Hepatic stellate cell (primary cell): ENCODE measurements at places on chromosomes 3 and 15.

DNA sequence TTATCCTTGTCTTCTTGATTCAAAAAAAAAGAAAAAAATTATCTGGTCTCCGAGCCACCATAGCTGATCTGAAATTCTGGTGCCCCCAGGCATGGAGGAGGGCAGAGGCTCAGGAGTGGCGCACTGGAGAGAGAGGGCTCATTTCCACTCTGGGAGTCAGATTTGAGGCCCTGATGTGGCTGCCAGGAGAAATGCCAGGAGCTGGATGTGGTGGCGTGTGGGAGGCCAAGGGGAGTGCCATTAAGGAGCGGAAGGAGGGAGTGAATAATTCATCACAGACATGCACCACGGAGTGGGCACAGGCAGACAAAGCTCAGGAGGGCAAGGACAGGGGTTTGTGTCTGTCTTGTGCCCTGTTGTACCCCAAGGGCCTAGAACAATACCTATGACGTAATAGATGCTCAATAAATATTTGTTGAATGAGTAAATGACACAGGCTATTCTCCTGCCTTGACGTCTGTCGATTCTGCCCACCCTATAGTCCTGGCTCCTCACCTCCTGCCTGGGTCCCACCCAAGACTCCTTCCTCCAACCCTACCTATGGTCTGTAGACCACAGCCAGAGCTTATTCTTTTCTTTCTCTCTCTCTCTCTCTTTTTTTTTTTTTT, 12.0 kb upstream of the GRIP2 start:
- no peak for DNase-seq

DNA sequence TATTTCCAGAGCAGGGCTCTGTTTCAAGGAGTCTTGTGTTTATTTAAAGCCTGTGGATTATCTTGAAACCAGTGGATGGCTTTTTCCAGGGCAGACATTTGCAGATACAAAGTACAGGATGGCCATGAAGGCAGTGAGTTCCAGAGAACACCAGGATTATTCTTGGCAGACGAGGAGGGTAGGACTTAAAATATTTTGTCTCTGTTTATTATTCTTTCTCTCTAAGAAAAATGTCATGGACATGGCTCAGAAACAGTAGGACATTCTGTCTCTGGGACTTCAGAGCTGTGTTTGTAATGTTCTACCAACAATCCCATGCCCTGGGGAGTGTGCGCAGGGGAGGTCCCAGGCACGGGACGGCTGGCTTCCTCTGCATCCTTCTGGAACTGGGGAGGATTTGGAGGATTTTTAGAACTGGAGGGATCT, 125.9 kb downstream of the ATP10A start:
- DNase-seq = peak; percentile 67

DNA sequence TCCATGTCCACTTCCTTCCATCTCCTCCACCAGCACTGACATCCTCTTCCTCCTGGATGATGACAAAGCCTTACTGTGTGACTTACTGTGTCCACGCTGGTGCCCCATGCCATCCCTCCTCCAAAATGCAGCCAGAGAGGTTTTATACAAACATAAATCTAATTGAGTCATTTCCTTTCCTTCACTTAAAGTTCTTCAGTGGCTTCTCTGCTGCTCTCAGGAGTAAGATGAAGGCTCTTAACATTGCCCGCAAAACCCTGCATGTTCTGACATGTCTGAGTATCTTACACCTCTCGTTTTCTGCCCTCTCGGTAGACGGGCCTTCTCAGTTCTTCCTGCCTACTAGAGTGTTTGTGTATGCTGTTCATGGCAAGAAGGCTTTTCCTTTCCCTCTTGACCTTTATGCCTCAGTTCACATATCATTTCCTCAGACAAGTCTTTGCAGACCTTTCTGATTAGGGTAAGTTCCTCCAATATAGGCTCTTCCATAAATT, 175.5 kb downstream of the CFAP20DC start:
- DNase-seq = no peak

- DNase-seq = peak; percentile 9
Measured at GRCh38 chr3:32283304-32283703, 44.8 kb downstream of the CMTM8 start.

- no peak for DNase-seq
Measured at GRCh38 chr15:28963711-28964081, 77.9 kb downstream of the APBA2 start.

DNA sequence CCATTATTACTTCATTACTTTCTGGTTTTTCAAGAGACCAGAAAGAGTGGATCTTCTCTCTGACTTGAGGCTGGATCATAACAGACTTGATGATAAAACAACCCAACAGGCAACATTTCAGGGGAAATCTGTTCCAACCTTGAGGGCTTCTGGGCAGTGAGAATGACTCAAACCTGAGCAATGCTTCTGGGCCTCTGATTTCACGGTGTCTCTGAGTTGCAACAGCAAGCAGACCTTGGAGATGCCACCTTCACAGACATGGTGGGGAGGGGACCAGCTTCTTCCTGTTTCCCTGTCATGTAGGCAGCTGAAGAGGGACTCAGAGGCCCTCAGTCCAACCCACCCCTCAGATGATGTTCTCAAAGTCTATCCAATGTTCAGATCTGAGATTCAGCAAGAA, 104.0 kb downstream of the ABHD5 start:
- DNase-seq = no peak

GRCh38 chr15:87142096-87142495, 1062.4 kb downstream of the AGBL1 start:
- DNase-seq = no peak

- no peak for DNase-seq
Measured at GRCh38 chr3:127961963-127962362, 46.9 kb downstream of the KBTBD12 start.

DNA sequence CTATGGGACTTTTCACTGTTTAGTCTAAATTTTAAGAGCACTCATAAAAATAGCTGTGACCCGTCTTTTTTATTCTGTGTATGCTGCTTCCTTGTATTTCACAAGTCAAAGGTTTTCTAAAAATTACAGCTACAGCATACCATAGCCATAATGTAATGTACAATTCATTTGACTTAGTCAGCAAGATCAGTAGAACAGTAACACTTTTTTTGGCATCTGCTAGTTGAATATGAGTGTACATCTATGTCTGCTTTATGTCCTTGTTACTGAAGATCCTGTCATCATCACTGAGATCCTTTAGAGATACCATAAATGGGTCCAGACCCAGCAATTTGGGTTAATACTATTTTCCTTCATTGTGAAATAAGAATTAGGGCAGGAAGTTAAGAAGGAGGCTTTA, 42.2 kb downstream of the CMSS1 start:
- peak; percentile 34 for DNase-seq

- no peak for DNase-seq
Measured at GRCh38 chr3:34015204-34016142, 217.0 kb downstream of the PDCD6IP start.

- DNase-seq = no peak
Measured at GRCh38 chr3:171393032-171393744, 67.0 kb downstream of the TNIK start.

DNA sequence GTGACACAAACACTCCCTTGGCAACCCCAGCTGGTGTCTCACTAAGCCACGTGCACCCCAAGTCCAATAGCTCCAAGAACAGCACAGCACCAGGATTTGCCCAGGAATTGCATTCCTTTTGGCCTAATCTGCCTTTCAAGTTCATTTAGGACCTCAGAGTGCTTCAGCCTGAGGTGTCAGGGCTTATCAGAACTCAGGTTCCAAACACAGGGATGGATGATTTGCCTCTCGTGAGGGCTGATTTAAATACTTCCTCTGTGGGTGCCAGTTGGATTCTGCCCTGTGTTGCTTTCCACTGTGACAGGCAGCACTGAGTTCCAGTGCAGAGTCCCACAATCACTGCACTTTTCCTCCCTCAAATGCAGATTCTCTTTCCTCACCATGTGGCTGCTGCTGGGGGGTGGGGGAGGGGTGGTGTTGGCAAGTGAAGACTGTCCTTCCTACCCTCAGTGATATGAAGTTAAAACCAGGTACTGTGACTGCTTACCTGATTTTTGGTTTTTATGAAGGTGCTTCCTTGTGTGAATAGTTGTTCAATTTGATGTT, 204.3 kb upstream of the STAC start:
- no peak for DNase-seq

DNA sequence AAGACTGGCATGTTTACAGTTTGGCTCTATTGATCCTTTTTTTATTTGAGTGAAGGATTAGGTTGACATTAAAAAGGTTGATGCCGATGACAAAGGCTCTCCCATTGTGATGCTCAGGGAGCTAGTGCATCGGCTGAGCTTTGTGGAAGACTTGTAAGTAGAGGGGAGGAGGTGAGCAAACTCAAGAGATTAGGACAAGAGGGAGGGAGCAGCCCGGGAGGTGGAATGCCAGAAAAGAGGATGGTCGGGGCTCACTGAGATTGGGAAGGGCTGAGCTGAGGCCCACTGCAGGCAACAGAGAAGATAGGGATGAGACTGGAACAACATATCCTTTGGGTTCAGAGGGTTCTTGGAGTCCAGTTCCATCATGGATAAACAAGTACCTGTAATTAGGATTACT, 26.5 kb upstream of the PSMD6 start:
- no peak for DNase-seq

- peak; percentile 91 for DNase-seq
Measured at GRCh38 chr15:75661100-75661755, 13.5 kb downstream of the SNX33 start.

GRCh38 chr15:29268706-29269484, 727 bp downstream of the NSMCE3 start:
- no peak for DNase-seq

GRCh38 chr15:41861736-41862356, 23.2 kb downstream of the PLA2G4B start:
- DNase-seq = no peak

DNA sequence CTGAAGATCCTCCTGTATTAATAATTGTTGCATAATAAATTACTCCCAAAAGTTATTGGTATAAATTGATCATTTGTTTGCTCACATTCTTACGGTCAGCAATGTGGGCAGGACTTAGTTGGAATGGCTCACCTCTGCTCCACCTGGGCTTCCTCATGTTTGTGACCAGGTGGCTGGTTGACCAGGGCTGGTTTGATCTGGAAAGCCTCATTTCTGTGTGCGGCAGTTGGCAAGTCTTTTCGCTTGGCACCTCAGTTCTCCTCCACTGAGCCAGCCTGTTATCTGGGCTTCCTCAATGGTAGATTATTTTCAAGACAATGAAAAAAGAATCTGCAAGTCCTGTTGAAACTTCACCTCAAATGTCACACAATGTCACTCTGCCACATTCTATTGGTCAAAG, 301.1 kb downstream of the TBL1XR1 start:
- no peak for DNase-seq

- no peak for DNase-seq
Measured at GRCh38 chr3:146884296-146884695, 279.1 kb upstream of the PLSCR5 start.

DNA sequence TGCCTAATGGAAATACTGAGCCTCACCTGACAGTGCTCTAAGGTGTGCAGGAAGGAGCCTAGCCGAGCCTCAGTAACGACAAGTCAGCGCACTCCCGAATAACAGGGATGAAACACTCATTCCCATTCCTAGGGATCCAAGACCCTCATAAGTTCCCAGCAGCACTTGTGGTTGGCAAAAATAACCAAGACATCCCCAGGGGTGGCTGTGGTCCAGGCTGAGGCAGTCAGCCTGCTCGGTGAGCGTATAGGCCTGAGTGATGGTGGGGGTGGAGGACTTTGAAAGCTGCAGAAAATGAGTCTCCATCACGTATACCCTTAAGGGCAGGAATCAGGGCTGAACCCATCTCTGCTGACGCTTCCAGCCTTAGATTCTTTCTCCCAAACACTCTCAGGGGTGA, 120.1 kb downstream of the SMAD6 start:
- DNase-seq = no peak

- DNase-seq = peak; percentile 9
Measured at GRCh38 chr3:111069974-111070771, 1.4 kb upstream of the NECTIN3 start.

GRCh38 chr3:57006179-57006657, 54.2 kb upstream of the SPATA12 start:
- DNase-seq = no peak

GRCh38 chr3:106293161-106293560, 424.3 kb upstream of the CBLB start:
- no peak for DNase-seq

- DNase-seq = no peak
Measured at GRCh38 chr15:70876683-70877082, 15.6 kb downstream of the THAP10 start.

- DNase-seq = no peak
Measured at GRCh38 chr15:92653836-92654539, 1.6 kb downstream of the FAM174B start.

GRCh38 chr3:107574650-107575049, 51.9 kb downstream of the BBX start:
- DNase-seq = peak; percentile 22

GRCh38 chr15:66411190-66411589, 24.5 kb downstream of the MAP2K1 start:
- no peak for DNase-seq

GRCh38 chr3:60703956-60704736, 547.1 kb downstream of the FHIT start:
- DNase-seq = peak; percentile 2

DNA sequence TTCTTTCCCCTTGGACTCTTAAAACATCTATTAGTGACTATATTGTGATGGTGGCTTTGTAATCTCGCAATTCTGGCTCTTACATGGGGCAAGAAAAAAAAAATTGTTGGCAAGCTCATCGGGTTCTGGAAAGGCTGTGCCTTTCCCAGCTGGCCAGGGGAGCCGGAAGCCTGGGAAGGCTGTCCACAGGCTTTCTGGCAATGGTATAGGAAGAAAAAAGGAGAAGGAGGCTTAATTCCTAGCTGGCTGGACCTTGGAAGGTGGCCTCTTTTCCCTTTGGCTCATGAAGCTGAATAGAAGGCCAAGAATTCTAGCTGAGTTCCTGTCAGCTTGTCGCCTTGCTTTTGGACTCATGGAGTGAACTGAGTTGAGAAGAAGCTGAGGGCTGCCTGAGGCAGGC, 243.5 kb upstream of the SEMA6D start:
- no peak for DNase-seq

DNA sequence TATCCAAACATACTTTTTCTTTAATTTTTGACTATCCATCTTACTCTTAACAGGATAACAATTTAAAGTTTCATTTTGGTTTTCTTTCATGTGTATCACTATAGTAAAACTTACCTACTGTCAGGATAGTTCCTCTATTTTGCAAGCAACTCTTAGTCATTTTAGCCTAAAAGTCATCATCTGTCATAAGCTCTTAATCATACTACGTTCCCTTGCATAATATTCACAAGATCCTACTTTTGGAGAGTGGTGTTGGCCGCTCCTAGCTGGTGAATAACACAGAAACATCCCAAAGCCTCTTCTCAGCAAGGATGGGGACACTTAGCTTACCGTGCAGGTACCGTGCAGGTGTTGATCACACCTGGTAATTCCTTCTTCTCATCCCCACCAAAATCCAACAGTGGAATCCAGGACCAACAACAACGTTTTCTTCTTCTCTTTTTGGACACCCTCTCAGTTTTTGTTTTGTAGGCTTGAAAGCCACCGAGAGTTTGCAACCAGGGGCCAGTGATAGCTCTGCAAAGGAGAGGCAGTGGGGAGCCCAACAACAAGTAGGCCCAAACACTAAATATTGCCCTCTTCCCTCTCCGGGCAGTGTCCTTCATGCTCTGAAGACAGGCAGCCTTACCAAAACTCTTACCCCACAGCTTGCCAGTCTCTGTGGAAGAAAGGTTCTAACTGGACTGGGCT, 433 bp downstream of the FILIP1L start:
- DNase-seq = no peak

- DNase-seq = no peak
Measured at GRCh38 chr3:58036293-58037032, 28.2 kb downstream of the FLNB start.

- DNase-seq = no peak
Measured at GRCh38 chr3:14920536-14920935, 26.8 kb upstream of the NR2C2 start.
